Skin of body (tissue), 3 donors: ENCODE measurements at places on chromosomes 7 and 10. TPM values are rescaled to one million over a fixed set of nuclear protein-coding genes. Genes with fewer than 3 reads are reported as not detected.
A peak's percentile ranks its signal among the peaks of the same experiment; 100 is the strongest.

Gene SPDYE6
- not detected for total RNA-seq

Gene LRGUK
- total RNA-seq: 1.4 TPM

DNA sequence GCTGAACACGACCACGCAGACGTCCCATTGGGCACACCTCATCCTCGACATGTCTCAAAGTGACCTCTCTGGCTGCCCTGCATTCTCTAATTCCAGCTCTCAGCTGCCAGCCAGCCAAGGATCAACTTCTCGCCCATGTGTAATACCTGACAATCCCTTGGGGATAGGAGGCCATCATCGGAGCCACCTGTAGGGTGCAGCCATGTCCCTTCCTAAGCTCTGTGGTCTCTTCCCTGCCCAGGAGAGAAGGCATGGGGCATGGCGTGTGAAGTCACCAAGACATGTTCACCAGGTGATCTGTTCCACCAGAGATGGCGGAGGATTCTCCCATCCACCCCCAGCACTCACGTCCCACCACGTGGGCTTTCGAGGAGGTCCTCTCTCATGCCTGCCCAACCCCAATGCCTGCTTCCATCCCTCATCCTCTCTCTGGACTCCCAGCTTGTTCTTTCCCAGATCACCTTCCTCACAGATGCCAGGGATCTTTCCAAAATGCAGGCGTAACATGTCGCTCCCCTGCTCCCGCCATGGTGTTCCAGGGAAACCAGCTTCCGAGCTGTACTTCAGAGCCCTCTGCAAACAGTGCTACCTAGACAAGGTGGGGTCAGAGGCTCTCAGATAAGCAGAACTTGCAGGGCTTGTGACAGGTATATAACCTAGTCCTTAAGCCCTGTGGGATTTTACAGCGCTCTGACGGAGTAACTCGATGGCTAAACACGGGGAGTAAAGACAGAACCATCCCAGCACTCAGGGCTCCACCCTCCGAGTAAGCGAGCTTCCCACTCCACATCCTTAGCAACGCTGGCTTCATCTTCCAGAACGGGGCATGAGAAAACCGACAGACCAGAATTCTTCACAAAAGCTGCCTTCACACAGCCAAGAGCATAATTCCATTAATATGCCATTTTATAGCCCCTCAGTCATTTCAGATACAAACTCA, 41.1 kb downstream of the BRI3 start:
- DNase-seq: peak; percentile 3

GRCh38 chr10:127290850-127291249, 94.5 kb upstream of the INSYN2A start:
- no peak for DNase-seq

- no peak for DNase-seq
Observed at GRCh38 chr7:102978284-102978683, 65.5 kb downstream of the LRRC17 start.

DNA sequence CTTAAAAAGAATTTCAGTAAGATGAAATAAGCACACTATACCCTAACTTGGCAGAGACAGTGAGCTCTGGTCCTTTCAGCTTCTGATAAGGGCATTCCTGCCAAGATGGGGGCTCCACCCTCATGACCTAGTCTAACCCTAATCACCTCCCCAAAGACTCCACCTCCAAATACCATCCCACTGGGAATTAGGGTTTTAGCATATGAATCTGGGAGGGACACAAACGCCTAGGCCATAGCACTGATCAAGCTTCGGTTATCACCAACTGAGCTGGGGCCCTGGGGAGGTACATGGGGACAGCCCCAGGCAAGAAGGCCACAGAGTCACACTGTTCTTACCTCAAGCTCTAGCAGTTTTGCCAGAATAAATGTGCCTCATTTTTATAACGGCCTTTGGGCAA, 31.4 kb downstream of the PALS2 start:
- DNase-seq: no peak

- peak; percentile 30 for DNase-seq
Observed at GRCh38 chr10:10623958-10624566, 393.6 kb upstream of the CELF2 start.

- DNase-seq: no peak
Observed at GRCh38 chr10:12590675-12591659, 241.6 kb downstream of the CAMK1D start.

DNA sequence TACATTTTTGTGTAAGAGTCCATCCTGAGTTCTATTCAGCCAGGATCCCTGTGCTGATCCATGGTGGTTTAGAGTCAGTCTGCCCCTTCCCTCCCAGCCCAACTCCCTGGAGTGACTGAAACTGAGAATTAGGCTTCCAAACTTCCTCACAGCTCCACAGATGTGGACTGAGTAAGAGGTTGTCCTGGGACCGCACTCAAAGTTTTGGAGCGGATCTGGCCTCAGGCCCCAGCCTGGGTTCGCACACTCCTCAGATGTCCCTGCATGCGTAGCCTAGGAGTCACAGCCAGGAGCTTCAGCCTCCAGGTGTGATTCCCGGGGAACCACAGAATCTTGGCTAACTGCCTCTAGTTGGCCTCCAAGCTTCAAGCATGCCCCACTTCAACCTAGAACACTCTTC, 218.1 kb downstream of the C7orf25 start:
- DNase-seq: no peak

- DNase-seq: no peak
Observed at GRCh38 chr10:26335574-26336093, 102.5 kb upstream of the APBB1IP start.

DNA sequence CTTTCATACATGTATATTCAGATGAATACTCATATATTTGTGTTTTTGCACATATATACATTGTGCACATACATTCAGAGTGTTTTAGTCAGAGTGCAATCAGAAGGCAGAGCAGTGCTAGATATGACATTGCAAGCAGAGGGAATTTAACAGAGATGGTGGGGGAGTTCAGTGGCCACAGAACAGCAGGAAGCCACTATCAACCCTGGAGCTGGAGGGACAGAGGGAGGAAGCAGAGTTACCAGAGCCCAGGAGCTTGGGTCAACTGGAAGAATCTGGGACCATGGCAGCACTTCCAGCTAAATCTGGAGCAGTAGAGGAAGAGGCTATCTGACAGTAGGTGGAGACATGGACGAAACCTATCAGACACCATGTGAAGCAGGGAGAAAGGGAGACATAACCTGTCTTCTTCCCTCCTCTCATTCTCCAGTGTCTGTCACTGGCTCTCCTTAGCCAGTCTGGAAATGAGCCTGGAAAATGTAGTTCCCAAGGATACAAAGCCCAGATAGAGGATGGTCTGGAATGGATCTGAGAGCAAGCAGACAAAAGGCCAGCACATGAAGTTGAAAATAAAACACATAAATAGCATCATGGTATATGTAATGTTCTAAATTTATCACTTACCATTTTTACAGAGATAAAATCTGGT, 33.6 kb upstream of the HERPUD2 start:
- DNase-seq: peak; percentile 13
